MCF 10A (cell line): ENCODE measurements at places on chromosomes 1 and 21. TPM values are rescaled to one million over a fixed set of nuclear protein-coding genes. Genes with fewer than 3 reads are reported as not detected.

DNA sequence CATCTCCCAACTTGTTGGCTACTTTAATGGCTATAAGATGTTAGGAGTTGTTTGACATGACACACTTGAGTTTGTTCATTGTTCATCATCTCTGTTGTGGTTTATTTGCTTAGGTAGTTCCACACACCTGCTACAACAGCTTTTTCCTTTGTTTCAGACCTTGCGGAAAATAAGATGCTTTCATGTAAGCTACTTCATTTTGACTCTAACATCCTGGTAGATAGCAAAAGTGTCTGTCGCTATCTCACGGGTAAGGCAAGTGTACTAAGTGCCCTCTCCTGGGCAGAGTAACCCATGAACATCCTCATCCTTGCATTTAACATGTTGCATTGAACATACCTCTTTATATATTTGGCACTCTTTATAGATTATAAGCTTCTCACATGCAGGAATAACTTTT, 1.6 kb upstream of the OR10T2 start:
- peaks cover 94% of the 10 kb centered on the region for H3K27me3 ChIP-seq
- H3K27ac ChIP-seq = no peak overlapping the region
- no peak overlapping the region for H3K4me3 ChIP-seq

PPIE gene
- total RNA-seq = 44.8 and 45.8 TPM in 2 replicates

DNA sequence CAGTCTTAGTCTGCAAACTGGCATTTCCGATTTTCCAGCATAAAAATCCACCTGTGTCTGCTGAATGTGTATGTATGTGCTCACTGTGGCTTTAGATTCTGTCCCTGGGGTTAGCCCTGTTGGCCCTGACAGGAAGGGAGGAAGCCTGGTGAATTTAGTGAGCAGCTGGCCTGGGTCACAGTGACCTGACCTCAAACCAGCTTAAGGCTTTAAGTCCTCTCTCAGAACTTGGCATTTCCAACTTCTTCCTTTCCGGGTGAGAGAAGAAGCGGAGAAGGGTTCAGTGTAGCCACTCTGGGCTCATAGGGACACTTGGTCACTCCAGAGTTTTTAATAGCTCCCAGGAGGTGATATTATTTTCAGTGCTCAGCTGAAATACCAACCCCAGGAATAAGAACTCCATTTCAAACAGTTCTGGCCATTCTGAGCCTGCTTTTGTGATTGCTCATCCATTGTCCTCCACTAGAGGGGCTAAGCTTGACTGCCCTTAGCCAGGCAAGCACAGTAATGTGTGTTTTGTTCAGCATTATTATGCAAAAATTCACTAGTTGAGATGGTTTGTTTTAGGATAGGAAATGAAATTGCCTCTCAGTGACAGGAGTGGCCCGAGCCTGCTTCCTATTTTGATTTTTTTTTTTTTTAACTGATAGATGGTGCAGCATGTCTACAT, 2.5 kb upstream of the OLFML3 start:
- H3K27me3 ChIP-seq = no peaks in the 10 kb centered on the region
- DNase-seq = no peak
- peaks cover 10% of the 10 kb centered on the region for H3K4me1 ChIP-seq
- no peak overlapping the region for H3K27ac ChIP-seq
- peaks cover 35% of the 10 kb centered on the region for H3K36me3 ChIP-seq

GRCh38 chr21:43611598-43612369, 47.5 kb downstream of the HSF2BP start:
- no peak overlapping the region for H3K4me3 ChIP-seq
- peak; percentile 79 for DNase-seq
- H3K27me3 ChIP-seq = no peaks in the 10 kb centered on the region
